ENCODE measurements at places on chromosomes 16 and 17.

DNA sequence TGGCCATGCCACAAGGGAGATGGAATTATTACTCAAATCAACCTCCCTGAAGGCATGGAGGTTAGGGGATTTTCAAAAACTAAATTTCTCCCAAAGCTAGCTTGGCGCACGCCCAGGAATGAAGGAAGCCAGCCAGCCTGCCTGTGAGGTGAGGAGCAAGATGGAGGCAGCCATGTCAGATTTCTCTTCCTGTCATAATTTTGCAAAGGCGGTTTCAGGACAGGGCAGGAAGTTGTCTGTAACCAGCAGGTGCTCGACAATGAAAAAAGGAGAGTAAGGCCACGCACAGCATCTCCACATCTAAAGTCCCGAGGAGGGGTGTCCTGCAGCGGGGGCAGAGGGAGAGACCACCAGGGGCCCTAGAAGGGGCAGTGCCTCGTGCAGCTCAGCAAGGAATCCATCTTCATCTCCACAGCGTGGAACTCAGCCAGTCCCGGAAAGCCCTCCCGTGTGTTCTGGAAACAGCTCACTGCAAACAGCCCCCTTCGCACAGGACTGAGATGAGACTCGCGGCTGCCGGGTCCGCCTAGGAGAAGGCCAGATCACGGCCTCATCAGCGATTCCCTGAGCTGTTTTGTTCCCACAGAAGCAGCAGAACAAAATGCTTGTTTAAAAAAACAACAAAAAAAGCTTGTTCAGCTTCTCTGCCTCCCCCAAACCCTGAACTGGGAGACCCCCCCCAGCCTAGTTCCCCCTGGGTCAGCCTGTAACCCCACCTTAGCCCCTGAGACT lies 47.8 kb downstream of the SLC7A5 start:
- DNase-seq, result no peak

GRCh38 chr17:56751145-56751738 lies 82.5 kb downstream of the C17orf67 start:
- no peak for DNase-seq

DNA sequence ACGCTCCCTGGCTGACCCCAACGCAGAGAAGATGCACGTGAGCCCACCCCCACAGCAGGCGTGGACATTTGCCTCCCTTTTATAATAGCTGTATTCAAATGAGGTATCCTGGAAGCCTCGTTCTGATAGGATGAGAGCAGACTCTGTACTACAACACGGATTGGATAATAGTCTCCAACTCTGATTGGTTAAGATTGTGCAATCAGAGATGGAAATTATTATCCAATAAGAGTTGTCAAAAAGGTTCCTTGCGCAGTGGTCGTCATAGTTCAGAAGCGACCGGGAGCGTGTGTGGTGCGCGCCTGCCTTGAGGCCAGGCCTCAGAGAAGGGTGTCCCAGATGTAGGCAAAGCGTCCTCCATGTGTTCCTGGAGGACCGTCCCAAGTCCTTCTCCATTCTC lies 104.6 kb downstream of the USP22 start:
- no peak for DNase-seq

DNA sequence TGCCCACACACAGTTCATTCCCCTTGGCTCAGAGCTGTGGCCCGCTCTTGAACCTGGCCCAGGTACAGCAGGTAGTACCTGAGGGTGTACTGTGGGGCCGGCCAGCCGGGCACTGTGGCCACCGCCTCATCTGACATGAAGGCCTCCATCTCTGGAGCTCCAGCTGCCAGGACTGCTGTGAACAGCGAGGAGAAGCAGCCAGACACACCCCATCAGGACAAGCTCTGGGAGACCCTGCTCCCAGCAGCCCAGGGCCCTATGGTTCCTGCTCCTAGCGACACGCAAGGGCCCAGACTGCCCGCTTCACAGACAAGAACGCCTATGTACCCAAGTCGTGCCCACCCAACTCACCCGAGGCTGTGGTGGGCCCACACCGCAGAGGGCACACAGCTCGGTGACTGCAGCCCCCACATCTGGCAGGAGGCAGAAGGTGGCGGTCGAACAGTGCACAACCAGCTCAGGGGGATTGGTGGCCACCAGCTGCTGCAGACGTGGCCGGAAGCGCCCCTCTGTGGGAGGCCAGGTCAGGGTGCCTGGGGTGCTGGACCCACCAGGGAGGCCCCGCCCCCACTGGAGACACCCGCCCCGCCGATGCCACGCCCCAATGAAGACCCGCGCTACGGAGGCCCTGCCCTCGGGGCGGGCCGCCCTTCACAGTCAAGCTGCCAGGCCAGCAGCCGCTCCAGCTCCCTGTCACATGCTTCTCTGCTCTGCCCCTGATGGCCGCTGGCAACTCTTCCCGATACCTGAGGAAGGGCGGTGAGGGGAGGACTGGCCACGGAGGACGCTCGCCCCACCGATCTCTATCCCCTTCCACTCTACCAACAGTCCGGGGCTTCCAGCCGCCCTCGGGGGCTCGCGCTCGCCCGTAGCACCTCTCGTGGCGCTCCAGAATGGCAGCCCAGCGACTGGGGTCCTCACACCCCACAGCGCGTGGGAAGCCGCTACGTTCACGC lies 1.1 kb upstream of the STUB1 start:
- no peak for DNase-seq

- DNase-seq, result no peak
Observed at GRCh38 chr17:59376506-59376905, 45.1 kb downstream of the YPEL2 start.

DNA sequence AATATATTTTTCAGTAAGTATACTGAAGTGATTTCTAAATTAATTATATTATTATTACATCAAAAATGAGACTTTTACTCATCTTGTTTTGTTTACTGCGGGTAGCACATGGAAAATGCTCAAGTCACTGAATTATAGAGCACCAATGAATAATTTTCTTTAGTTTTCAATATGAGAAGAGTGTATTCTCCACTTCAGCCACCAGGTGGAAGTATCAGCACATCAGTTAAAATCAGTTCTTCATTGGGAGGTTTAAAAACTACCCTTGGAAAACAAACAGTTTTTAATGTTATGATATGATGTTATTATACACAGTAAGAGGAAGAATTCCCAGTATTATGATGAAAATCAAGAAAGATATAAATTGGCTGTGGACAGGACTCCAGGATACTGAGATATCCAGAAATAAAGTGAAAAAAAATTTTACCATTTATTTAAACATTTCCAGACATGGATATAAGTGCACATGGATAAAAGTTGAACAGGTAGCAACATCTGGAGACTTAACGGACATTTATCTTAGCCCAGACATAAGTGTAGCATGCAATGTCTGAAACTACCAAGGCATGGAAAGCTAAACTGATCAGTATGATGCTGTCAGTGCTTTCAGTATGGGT lies 467.3 kb downstream of the KCNJ2 start:
- DNase-seq, result no peak

DNA sequence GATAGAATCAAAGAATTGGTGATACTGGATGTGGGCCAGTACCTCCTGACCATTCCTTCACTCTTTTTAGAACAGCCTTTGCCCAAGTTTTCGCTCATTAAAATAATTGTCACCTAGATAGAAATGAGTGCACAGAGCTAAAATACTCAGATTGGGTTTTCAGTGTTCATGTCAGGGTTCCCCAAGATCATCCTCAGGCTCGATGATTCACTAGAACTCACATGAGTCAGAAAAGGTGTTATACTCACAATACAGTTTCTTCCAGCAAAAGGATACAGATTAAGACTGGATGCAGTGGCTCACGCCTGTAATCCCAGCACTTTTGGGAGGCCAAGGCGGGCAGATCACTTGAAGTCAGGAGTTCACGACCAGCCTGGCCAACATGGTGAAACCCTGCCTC lies 19.9 kb downstream of the ERCC4 start:
- DNase-seq, result no peak

DNA sequence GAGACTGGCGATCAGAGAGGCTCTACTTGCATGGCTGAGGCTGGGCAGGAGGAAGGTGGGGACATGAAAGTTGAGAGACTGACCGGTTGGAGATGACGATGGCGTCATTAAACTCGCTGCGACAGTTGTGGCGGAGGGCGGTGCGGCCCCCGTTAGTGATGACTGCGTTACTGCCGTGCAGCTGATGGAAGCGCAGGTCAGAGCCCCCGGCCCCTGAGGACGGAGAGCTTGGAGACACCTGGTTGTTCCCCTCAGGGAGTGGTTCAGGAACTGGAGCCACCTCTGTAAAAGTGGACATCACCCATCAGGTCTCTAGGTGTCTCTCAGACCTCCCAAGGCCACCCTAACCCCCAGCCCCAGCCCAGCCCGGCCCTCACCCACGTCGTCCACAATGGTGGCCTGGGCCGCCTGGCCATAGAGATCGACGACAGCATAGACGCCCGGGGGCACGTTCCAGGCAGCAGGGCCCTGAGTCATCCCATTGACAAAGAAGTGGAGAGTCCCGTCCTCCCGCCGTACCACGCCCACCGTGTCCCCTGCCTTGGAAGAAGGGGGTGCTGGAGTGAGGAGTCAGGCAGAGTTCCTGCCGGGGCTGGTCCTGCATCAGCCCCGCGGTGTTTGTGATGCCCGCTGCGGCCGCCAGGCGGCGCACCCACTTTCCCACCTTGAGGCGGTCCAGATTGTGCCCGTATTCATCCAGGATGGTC lies 5.3 kb downstream of the NEURL4 start:
- DNase-seq, result no peak

GRCh38 chr17:13302419-13302818 lies 284.6 kb upstream of the ELAC2 start:
- no peak for DNase-seq

DNA sequence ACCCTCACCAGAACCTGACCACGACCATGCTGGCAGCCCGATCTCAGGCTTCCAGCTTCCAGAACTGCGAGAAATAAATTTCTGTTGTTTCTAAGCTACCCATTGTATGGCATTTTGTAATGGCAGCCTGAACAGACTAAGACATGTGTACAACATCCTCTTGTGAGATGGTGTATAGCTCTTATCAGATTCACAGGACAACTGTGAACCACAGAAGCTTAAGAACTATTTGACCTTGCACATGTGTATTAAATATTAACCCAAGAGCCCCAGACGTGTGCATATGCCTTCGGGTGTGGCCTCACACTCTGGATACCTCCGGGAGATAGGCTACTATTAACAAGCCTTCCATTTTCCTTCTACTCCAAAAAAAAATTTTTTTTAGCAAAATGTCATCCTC lies 248.9 kb downstream of the SLC39A11 start:
- DNase-seq, result no peak

GRCh38 chr16:66462912-66463311 lies 35.8 kb downstream of the BEAN1 start:
- no peak for DNase-seq

DNA sequence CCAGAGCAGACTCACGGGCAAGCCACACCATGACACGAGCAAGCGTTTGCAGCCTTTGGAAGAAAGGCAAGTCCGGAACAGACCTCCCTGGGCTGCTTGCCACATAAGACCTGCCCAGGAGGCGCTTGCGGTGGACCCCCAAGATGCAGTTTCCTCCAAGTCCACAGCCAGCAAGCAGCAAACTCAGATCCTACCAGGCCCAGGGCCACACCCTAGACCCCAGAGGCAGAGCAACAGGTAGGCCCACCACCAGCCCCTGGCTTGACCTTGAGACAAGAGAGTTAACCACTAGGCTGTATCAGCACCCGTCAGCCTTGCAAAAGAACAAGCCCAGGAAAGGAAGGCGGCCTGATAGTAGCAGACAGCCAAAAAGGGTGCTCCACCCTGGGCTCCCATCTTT lies 2.3 kb downstream of the FAAP100 start:
- no peak for DNase-seq

DNA sequence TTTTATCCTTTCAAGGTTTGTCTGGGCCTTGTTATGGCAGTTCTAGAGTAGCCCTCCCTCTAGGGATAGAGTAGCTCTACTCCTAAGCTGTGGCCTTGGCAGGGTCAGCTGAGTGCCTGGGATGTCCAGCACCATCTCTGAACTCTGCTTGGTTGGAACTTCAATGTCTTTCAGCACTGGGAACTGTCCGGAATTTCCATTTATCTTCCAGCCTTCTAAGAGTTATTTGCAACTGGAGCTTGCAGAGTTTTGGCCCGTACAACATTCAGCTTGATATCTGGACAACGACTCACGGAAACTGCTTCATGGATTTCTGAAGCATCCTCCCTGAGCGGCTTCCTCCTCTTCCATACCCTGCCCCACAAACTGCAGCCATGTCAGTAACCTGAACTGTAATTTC lies 22.9 kb downstream of the MMD start:
- DNase-seq, result no peak

Measured in epithelial cell of prostate (primary cell).